ENCODE measurements at places on chromosomes 4 and X.

- no peak for DNase-seq
- H3K27ac ChIP-seq = no peak overlapping the region
- H3K36me3 ChIP-seq = no peaks in the 10 kb centered on the region
- no peaks in the 10 kb centered on the region for H3K27me3 ChIP-seq
Measured at GRCh38 chrX:97045470-97045869, 161.8 kb downstream of the RPA4 start.

DNA sequence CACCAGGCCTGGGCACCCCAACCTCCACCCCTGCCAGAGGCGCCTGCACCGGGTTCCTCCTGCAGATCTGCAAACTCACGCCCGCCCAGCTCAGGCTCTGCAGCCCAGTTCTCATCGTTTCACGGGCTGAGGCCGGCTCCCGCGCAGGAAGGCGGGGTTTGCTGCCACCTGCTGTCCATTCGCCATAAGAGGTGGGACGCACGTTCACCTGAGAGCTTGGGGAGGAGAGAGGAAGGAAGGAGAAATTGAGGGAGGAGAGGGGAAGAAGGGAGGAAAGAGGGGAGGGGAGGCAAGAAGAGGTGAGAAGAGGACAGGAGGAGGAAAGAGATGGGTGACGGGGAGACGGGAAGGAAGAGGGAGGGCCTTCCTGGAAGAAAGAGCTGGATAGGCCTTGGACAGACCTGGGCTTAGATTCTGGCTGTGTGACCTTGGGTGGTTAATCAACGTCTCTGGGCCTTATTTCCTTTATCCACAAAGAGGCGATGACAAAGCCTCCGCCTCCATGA lies 114.5 kb downstream of the ADRA2C start:
- peaks cover 10% of the 10 kb centered on the region for H3K27me3 ChIP-seq
- H3K27ac ChIP-seq = no peak overlapping the region
- H3K36me3 ChIP-seq = no peaks in the 10 kb centered on the region
- DNase-seq = peak; percentile 75
- H3K4me3 ChIP-seq = no peak overlapping the region

GRCh38 chrX:141185366-141185765 lies 8.4 kb upstream of the LDOC1 start:
- no peak for DNase-seq
- H3K4me3 ChIP-seq = no peak overlapping the region
- no peaks in the 10 kb centered on the region for H3K27me3 ChIP-seq
- H3K4me1 ChIP-seq = no peaks in the 10 kb centered on the region
- no peaks in the 10 kb centered on the region for H3K36me3 ChIP-seq
- H3K27ac ChIP-seq = no peak overlapping the region

DNA sequence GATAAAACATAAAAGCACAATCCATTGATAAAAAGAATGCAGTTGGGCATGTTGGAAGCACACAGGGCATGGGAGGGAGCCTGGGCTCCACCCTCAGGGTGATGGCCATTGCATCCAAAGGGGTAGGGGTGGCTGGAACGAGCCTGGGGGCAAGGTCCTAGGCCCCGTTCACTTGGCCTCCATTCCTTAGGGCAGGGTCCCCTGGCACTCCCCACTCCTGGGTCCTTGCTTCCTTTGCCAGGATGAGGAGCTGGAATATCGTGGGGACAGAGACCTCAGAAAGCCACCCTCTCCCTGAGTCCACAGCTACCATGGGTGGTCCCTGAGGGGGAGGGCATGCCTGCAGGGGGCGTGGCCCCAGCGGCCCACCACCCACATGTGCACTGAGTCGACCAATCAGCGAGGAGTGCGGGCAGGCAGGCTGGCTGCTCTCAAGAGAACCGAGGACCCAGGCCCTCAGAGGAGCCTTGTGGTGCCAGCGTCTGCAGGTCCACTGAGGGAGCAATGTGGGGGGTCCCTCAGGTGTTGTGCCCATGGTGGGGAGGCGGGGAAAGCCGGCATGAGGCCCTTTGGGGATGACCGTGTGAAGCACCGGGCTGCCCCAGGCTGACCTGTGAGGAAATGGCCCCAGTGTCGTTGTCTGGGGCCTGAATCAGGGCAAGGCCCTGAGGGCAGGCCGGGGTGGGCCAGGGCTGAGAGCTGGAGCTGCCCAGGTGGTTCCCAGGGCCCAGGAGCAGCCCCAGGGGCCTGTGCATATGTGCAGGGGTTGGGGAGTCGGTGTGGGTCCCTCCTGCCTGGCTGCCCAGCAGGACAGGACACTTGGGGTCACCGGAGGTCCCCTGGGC lies 78.6 kb upstream of the AMELX start:
- DNase-seq = no peak
- H3K36me3 ChIP-seq = no peaks in the 10 kb centered on the region
- H3K4me1 ChIP-seq = no peaks in the 10 kb centered on the region
- H3K4me3 ChIP-seq = no peak overlapping the region

DNA sequence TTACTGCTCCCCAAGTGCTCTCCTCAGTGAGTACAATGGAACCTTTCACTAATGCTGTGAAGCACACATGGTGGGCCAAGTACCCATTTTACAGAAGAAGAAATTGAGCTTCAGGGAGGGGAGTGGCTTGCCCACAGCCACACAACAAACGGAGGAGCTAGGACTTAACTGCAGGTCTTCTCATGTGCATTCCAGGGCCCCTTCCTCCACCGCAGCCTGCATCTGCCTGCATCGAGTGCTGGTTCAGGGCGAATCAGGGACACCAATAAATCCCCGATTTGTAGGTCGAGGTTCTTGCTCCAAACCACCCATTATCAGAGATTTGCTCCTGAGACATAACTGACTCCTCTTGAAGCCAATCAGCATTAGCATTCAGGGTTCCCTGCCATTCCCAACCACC lies 100.9 kb downstream of the MAMLD1 start:
- H3K27ac ChIP-seq = no peak overlapping the region
- H3K4me3 ChIP-seq = no peak overlapping the region
- H3K27me3 ChIP-seq = no peaks in the 10 kb centered on the region

GRCh38 chrX:2697741-2698299 lies 6.7 kb downstream of the CD99 start:
- H3K27me3 ChIP-seq = no peaks in the 10 kb centered on the region
- H3K36me3 ChIP-seq = peaks cover 4% of the 10 kb centered on the region
- H3K4me1 ChIP-seq = no peaks in the 10 kb centered on the region
- DNase-seq = no peak
- no peak overlapping the region for H3K4me3 ChIP-seq

- H3K36me3 ChIP-seq = no peaks in the 10 kb centered on the region
- H3K4me3 ChIP-seq = no peak overlapping the region
- no peak overlapping the region for H3K27ac ChIP-seq
- peaks cover 2% of the 10 kb centered on the region for H3K4me1 ChIP-seq
Measured at GRCh38 chr4:173498023-173498422, 32.0 kb downstream of the HAND2 start.
